ENCODE measurements at places on chromosomes 4 and X.
A peak's percentile ranks its signal among the peaks of the same experiment; 100 is the strongest.

DNA sequence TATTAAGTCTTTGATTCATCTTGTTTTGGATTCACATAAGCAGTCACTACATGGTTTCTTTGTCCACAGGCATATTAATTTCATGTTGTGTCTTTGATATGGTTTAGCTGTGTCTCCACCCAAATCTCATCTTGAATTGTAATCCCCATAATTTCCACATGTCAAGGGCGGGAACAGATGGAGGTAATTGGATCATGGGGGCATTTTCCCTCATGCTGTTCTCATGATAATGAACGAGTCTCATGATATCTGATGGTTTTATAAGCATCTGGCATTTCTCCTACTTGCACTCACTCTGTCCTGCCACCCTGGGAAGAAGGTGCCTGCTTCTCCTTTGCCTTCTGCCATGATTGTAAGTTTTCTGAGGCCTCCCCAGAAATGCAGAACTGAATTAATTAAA is 1811.2 kb upstream of the PCDH10 start:
- no peak for DNase-seq

DNA sequence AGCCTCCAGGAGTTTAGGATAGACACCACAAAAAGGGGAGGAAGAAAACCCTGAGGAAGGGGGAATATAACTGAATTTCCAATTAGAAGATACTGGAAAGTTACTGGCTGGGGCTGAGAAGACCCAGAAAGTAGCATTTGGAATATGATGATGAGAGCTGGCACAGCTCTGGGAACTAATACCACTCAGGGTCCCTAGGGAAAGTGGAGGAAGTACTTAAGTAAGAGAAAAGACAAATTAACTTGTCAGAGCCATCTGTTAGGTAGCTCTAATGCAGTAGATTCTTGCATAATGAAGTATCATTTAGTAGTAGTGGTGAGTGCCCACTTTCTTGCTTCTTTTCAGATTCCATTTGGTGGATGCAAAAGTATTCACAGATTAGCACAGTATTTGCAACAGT is 90.8 kb upstream of the TSPAN5 start:
- DNase-seq, result peak; percentile 63

- DNase-seq, result no peak
These were observed 492.3 kb downstream of the CENPC start for GRCh38 chr4:67052814-67053675.

- peak; percentile 86 for DNase-seq
These were observed 113.4 kb downstream of the SCLT1 start for GRCh38 chr4:128979934-128980333.

GRCh38 chrX:413322-414201 is 26.9 kb upstream of the PPP2R3B start:
- no peak for DNase-seq

DNA sequence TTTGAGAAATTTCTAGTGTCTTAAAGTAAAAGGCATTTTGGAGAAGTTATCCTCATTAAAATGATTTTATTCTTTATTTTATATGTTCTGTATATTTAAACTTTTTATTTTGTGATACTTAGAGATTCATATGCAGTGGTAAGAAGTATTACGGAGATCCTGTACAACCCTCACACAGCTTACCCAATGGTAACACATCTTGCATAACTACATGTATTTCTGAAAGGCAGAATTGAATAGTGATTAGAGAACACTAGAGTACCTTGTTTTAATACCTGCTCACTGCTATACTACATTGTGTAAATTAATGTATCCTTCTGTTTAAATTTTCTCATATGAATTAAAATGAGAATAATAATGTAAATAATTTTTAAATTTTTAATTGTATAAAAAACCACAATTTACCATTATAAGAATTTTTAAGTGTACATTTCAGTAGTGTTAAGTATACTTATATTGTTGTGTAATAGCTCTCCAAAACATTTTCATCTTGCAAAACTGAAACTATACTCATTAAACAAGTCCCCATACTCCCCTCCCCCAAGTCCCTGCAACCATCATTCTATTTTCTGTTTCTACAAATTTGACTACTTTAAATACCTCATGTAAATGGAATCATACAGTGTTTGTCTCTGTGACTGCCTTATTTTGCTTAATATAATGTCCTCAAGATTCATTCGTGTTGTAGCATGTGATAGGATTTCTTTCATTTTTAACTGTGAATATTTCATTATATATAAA is 45.4 kb downstream of the INTS12 start:
- no peak for DNase-seq

- peak; percentile 74 for DNase-seq
These were observed 39.6 kb downstream of the DDX60L start for GRCh38 chr4:168440442-168441264.

- DNase-seq, result peak; percentile 55
These were observed 24.4 kb downstream of the TNIP3 start for GRCh38 chr4:121139533-121140222.

- no peak for DNase-seq
These were observed 116.6 kb upstream of the RAI2 start for GRCh38 chrX:17977696-17978095.

- DNase-seq, result no peak
These were observed 31.9 kb downstream of the CASP6 start for GRCh38 chr4:109671350-109671749.

DNA sequence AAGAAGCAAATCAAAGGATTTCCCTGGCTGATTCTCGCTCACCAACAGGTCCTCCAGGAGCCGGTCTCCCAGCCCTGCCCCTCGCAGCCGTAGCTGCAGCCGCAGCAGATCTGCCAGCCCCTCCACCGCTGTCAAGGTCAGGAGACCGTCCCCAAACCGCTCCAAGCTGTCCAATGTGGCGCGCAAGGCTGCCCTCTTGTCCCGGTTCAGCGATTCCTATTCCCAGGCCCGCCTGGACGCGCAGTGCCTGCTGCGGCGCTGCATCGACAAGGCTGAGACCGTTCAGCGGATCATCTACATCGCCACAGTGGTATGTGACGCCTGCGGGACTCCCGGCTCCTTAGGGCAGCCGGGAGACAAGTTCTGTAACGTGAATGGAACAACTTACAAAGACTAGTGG is 25.6 kb downstream of the SPATA18 start:
- DNase-seq, result no peak

DNA sequence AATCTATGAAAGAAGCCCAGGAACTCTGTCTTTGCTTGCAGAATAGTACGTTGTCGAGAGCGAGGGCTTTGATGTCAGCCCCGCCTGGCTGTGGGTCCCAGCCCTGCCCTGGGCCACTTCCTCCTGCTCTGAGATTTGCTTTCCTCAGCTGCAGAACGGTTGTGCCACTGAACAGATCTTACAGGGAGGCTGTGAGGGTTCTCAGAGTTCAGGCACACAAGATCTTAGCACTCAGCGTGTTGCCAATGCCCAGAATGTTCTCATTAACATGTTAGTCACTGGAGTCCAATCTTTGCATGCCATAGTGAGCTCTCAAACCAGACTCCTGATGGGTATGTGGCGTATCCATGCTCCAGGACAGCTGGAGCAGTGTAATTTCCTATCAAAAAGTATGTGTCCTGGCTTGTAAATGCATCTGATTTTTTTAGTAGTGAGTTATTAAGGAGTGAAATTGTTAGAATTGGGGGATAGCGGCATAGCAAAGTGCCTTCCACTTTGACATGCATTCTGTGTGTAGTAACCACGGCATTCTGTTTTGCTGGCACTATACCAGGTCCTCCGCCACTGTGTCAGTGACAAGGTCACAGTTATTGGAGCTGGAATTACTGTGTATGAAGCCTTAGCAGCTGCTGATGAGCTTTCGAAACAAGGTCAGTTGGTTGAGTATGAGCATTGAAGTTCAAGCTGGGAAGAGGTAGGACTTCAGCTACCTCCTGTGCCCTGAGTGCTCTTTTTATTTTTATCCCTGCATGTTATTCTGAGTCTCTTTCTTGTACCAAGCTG is 31.6 kb downstream of the TKTL1 start:
- no peak for DNase-seq

- peak; percentile 95 for DNase-seq
These were observed 45.7 kb downstream of the SYTL5 start for GRCh38 chrX:38052096-38052495.

GRCh38 chr4:105550641-105551040 is 1.8 kb upstream of the ARHGEF38 start:
- peak; percentile 5 for DNase-seq

DNA sequence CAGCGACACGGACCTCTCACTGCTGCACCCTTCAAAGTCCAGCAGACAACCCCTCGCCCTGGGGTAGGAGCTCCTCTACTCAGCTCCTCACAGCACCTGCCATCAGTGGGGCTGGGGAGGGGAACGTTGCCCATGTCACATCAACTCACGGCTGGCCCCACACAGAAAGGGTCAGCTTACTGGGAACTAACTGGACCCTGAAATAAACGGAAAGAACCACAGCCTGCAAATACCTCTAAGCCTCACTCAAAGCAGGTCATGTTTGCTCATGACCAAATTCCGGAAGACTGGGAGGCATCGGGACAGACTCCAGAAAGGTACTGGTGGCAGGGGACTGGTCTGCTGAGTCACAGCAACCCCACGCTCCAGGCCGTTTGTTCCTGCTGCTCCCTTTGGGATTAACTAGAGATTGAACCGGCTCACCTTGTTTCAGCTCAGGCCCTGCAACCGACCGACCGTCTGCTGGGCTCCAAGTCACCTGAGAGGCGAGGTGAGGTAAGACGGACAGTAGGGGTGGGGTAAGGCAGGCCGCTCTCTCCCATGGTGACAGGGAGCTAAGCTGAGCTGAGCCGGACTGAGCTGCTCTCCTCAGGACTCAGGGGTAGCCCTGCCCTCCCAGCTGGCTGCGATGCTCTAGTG is 5.6 kb downstream of the G6PD start:
- DNase-seq, result no peak

DNA sequence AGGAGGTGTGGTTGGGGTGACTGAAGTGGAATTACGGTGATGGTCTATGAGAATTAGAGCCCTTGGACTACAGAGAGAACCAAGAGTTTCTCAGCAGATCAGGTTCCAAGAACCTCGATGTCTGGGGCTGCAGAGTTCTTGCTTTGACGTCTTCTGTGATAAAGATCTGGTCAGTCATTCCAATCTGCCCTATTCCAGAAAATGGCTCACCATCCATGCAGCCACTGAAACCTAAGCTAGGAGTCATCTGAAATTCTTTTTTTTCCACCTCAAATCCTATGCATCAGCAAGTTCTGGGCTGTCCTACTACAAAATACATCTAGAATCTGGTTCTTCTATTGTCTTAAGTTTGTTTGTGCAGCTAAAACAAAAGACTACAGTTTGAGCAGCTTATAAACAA is 254.4 kb upstream of the PGRMC2 start:
- no peak for DNase-seq

- DNase-seq, result peak; percentile 87
These were observed 284.1 kb upstream of the TENM3 start for GRCh38 chr4:181959121-181959520.

- no peak for DNase-seq
These were observed 591.1 kb upstream of the BOD1L1 start for GRCh38 chr4:14218641-14219040.

- DNase-seq, result no peak
These were observed 635 bp upstream of the PHF8 start for GRCh38 chrX:54044877-54045338.

- DNase-seq, result peak; percentile 43
These were observed 212.9 kb downstream of the LDB2 start for GRCh38 chr4:16685536-16685935.

- peak; percentile 25 for DNase-seq
These were observed 169.9 kb upstream of the NDP start for GRCh38 chrX:44143061-44143602.

GRCh38 chrX:13702111-13702789 is 13.3 kb downstream of the RAB9A start:
- DNase-seq, result no peak

DNA sequence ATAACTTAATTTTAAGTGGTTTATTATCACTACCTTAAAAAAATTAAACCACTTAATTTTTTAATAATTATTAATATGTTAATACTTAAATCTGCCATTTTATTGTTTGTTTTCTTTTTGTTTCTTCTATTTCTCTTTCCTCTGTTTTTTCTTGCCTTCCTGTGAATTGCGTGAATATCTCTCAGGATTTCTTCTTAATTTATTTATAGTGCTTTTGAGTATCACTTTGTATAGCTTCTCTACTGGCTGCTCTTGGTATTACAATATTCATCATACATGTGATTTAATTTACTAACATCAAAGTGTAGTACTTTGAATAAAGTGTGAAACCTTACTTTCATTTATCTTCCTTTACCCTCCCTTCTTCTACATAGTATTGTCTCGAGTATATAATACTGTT is 349.5 kb upstream of the CPXCR1 start:
- no peak for DNase-seq

- DNase-seq, result no peak
These were observed 976.4 kb upstream of the FTHL17 start for GRCh38 chrX:32048285-32048684.

DNA sequence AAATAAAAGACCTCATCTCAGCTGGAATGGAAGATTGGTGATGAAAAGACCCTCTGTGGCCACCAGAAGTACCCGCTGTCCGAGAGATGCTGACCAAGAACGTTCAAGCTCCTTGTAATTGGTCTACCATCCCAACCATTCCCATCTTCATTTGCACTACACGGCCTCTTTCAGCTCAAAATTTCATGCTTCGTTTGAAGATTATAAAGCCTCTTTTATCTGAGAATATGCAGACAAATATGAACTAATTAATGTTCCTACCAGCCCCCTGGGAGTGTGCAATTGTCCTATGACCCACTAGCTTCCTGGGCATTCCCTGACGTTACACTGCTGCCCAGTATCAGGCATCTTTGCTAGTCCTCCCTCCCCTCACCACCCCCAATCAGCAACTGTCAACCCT is 583.7 kb downstream of the MID1IP1 start:
- DNase-seq, result no peak
